Effector CD4-positive, alpha-beta T cell (primary cell): ENCODE measurements at places on chromosomes 3 and 15.

- no peak for DNase-seq
Measured at GRCh38 chr3:46146548-46146947, 61.6 kb downstream of the CCR1 start.

DNA sequence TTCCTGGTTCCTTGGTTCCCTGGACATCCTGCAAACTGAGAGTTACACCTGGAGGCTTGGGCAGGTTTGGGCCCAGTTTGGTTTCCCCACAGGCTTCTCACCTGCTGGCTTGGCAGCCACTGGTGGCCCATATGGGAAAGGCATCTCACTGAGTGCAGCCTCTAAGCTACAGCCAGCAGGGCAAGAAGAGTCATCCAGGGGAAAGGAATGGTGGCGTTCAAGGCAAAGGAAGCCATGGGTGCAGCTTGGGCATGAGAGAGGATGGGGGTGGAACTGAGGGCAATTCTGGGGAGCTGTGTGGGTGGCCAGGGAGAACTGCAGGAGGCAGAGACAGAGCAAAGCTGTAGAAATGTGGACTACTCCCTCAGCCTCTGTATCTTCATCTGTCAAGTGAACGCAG lies 106.4 kb downstream of the EPHB1 start:
- DNase-seq, result no peak

- no peak for DNase-seq
Measured at GRCh38 chr3:23662079-23662617, 143.6 kb upstream of the UBE2E1 start.

DNA sequence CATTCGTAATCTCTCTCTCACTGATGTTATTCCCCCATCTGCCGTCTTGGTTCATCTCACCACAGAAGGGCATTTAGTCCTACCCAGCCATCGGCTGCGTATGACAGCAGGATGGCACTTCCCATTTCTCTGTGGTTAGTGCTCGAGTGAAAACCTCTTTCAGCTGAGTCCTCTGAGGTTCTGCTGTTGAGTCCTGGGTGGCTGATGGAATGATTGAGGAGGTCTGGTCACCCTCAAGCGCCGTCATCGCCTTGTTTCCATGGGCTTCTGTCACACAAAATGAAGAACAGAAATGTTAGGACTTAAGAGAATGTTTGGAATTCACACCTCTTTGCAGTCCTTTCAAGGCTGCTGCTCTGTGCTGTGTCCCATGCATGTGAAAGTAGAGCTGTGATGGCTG lies 9.4 kb upstream of the SACM1L start:
- no peak for DNase-seq

GRCh38 chr3:115699706-115700105 lies 76.4 kb downstream of the GAP43 start:
- no peak for DNase-seq

GRCh38 chr3:138768946-138769345 lies 65.8 kb downstream of the PIK3CB start:
- no peak for DNase-seq

DNA sequence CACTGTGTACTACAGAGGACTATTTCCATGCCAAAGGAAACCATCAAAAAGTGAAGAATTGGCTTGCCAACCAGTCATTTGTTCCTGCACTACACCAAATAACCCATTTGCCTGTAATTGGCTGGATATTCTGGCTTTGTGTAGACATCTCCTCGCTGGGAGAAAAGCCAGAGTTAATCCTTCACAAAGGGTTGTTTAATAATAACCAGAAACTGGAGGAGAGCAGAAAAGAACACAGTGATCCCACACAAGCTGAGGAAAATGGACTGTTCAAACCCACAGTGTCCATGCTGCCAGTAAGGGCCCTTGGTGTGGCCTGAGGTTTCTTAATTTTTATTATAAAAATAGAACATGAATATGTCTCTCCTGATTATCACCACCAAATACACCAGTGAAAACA lies 294.0 kb downstream of the RORA start:
- DNase-seq, result no peak

GRCh38 chr15:58268746-58269267 lies 130.6 kb downstream of the AQP9 start:
- no peak for DNase-seq

GRCh38 chr3:195150181-195151118 lies 120.5 kb downstream of the XXYLT1 start:
- DNase-seq, result no peak

- DNase-seq, result peak; percentile 21
Measured at GRCh38 chr3:13420045-13420830, at the start of gene NUP210. NUP210 (minus strand) TSS chr3:13420322; CDS start chr3:13420226, 96 bp downstream.

GRCh38 chr3:54433846-54434245 lies 311.5 kb downstream of the CACNA2D3 start:
- no peak for DNase-seq

DNA sequence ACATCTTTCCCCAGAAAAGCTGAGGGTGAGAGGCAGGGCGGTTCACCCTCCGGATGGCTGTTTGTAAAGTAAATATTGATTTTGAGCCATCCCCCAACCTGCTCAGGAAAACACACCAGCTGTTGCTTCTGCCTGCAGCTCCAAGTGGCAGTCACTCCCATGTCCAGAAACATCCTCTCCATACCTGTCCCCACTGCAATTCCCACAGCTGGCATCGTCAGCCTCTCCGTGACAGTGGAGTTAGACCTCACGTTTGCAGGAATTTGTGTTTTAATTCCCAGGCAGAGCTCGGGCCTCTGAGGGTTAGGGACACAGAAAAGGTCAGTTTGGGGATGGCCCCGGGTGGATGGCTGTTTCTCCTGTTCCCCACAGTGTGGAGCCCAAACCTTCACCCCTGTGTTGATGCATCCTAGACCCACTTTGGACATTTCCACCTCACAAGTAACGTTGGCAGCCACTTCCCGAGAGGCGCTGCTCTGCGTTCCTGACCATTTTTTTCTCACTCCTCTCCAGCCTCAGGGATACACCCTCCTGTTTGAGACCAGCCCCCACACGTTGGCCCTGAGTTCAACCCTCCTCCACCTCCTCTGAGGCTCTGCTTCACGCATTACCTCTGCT lies 11.8 kb upstream of the FAM174B start:
- DNase-seq, result no peak

DNA sequence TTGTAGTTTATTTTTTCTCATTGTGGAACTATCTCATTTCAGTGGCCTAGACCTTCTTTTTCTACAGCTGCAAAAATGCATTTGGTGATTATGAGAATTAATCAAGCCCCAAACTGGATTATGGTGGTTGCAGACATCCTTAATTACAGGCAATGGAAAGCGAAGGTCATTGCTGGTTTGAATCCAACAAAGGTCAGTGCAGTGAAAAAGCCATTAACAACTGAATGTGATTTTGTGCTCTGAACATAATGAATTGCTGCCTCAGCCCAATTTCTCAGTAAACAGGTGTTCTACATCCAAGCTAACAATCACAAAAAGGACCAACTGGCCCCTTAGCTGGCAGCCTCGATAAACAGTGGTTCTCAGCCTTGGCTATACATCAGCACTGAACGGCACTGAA lies 260.1 kb upstream of the DPPA4 start:
- DNase-seq, result no peak

- DNase-seq, result no peak
Measured at GRCh38 chr3:131840156-131840797, 194.5 kb downstream of the CPNE4 start.

DNA sequence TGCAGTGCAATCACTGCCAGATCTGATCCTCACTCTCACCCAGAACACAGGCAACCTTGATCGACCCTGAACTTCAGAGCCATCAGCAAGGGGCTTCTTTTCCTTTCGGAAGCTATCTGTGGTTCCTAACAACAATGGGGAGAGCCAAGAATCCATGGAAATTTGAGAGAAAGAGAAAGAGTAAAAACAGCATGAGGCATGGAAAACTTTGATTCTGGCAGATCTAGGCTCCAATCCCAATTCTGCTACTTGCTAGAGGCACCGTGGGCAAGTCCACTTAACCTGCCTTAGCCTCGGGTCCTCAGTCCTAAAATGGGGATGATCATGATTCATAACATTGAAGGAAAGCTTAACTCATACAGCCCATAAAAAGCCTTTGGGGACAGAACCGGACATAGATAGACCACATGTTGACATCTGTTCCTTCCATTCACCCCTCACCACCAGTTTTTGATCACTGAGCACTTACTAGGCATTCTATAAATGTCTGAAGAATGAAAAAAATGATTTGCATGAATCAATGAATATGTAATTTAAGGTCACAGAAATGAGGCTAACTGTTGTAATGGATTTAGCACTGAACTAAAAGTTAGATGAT lies 605.7 kb upstream of the CFAP20DC start:
- no peak for DNase-seq

GRCh38 chr3:196189566-196190347 lies 21.4 kb downstream of the ZDHHC19 start:
- DNase-seq, result no peak

- DNase-seq, result no peak
Measured at GRCh38 chr3:165148876-165149441, 47.2 kb downstream of the SLITRK3 start.

GRCh38 chr3:186108106-186108940 lies 566 bp downstream of the ETV5 start:
- DNase-seq, result no peak

DNA sequence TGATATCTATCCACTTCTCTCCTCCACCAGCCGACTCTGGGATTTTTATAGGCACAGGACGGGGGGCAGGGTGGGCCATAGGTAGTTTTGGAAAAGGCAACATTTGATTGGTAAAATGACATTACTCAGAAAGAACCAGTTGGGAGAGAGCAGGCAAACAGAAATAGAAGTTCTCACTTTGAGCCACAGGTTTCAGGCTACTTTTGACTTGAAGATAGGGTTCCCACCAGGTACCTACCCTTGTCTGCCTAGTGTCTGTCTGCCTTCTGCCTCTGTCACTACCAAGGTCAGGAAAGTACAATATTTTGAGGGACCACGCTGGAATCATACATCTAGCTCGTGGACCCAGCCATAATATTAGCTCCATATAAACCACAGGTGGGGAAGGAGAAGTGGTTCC lies 412.9 kb upstream of the GRM7 start:
- no peak for DNase-seq

- no peak for DNase-seq
Measured at GRCh38 chr3:132124651-132125284, 90.0 kb upstream of the CPNE4 start.

- DNase-seq, result no peak
Measured at GRCh38 chr3:188527389-188527788, 373.4 kb downstream of the LPP start.

- no peak for DNase-seq
Measured at GRCh38 chr15:40028853-40029252, 10.1 kb downstream of the SRP14 start.

- no peak for DNase-seq
Measured at GRCh38 chr3:147311716-147312115, 94.6 kb downstream of the ZIC4 start.

GRCh38 chr3:195467641-195468390 lies 25.0 kb upstream of the ACAP2 start:
- DNase-seq, result no peak

DNA sequence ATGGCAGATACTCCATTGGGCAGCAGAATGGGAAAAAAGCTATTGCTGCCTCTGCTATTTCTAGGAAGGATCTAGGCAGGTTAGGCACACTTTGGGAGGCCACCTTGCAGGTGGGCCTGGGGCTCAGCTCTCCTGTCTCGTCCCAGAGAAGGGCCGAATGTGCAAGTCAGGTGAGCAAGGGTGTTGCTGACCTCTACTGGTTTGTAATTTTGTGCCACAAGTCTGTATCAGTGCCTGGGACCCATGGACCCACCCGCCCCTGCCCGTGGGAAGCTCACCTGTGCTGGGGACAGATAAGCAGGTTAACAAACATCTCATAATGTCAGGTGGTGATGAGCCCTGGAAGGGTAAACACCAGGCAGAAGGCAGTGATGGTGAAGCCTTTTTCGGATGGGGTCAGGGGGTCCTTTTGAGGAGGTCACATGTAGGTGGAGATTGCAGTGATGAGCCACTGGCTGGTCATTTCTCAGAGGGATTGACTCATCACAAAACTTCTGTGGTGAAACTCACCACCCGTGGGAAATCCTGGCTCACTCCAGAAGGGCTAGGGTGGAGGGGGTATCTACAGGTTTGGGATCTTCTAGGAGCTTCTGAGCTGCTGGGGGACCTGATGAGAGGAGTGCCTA lies 161.3 kb downstream of the KLF13 start:
- DNase-seq, result no peak

DNA sequence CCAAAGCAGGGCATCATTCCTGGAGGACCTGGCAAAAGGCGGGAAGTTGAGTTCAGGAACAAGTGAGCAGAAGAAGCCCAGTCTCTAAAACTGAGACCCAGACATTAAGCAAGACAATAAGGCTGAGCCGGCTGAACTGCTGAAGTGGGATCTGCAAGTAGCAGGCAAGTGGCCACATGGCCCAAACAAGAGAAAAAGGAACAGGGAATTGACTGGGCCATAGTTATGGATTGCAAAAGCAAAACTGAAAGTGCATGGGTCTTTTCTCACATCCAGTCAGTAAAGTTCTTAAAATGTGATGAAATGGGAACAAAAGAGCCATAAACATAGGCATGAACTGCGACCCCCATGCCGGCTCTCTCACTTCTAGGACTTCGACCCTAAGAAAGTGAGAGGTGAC lies 101.2 kb downstream of the SCN11A start:
- no peak for DNase-seq

DNA sequence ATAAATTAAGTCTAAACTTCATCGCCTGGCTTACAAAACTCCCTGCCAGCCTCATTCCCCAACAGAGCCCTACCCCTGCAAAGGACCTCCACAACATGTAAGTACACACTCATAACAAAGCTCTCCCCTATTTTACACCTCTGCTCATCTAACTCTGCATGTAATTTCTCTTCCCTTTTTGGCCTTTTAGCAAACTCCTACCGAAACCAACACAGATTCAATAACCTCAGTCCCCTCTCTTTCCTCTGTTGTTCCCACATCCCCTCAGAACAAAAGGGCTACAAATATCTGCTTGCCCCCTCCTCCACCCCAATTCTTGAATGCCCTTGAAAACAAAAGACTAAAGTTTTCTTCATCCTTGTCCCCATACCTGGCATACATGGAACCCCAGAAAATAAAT lies 662 bp downstream of the UBL7 start:
- no peak for DNase-seq

- DNase-seq, result no peak
Measured at GRCh38 chr15:39807791-39808190, 25.1 kb upstream of the FSIP1 start.

GRCh38 chr3:143951351-143951971 lies 20.2 kb upstream of the DIPK2A start:
- no peak for DNase-seq

DNA sequence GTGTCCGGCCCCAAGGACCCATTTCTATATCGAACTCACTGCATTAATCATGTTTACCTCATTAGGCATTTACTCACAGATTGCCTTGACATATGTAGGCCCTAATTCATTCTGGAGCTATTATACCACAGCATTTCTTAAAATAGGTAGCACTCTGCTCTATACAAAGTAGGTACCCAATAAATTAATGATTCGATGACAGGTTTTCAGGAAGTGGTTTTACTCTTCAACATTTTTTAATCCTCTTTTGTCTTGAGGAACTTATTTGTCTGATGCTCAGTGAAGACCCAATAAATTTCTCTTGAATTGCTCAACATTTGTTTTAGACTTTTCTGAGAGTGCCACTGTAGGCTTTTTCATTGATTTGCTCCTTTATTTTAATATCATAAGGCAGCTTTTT lies 12.1 kb downstream of the TGFBR2 start:
- DNase-seq, result no peak

- no peak for DNase-seq
Measured at GRCh38 chr3:115272036-115272824, 125.1 kb upstream of the ZBTB20 start.
